ENCODE measurements at places on chromosomes 4 and X.
A peak's percentile ranks its signal among the peaks of the same experiment; 100 is the strongest.

DNA sequence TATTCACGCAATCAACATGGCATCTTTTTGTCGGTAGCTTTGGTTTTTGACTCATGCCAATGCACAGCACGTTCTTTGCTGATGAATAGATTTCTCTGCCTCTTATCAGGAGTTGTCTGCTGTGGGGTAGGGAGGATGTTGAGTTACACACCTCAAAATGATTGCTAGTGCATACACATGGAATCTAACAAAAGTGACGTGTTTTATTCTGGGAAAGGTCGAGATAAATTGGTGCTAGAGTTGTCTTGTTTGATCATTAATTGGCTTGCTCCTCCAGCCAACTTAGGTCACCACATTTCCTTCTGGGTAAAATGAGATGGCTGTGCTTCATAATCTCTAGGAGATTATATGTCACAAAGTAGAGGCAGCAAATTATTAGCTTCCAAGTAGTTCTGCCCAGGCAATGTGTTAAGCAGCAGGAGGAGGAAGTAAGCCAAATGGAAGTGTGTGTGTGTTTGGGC lies 3.9 kb downstream of the RAB9A start:
- no peak for DNase-seq

GRCh38 chrX:100747703-100748102 lies 15.8 kb upstream of the SYTL4 start:
- no peak for DNase-seq

- DNase-seq, result no peak
Observed at GRCh38 chrX:120486786-120487185, 17.7 kb upstream of the LAMP2 start.

- no peak for DNase-seq
Observed at GRCh38 chr4:80134936-80135701, 62.1 kb upstream of the ANTXR2 start.

DNA sequence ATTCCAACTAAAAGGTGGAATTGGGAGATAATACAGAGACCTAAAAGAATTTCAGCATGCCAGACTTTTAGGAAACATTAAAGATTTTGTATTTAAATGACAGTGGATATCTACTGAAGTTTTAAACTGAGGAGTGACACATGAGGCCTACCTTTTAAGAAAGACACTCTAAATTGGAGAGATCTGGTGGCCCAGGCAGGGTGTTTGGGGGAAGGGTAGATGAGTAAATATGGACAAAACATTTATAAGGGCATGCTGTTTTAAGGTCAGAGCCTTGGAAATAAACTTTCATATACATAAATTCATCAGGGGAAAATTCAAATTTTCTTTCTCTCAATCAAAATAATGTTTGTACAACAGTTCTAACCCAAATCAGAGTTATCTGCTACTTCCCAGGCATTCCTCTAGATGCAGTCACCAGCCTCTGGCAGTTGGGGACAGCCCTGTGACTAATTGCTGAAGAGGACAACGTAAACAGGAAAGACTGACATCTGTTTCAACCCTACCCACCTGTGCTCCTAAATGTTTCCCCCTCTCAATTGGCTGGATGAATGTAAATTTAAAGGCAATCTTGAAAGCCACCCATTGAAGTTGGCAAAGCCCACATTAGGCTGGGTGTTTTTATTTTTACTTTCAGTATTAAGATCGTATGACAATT lies 1646.9 kb upstream of the ADGRL3 start:
- DNase-seq, result peak; percentile 7

DNA sequence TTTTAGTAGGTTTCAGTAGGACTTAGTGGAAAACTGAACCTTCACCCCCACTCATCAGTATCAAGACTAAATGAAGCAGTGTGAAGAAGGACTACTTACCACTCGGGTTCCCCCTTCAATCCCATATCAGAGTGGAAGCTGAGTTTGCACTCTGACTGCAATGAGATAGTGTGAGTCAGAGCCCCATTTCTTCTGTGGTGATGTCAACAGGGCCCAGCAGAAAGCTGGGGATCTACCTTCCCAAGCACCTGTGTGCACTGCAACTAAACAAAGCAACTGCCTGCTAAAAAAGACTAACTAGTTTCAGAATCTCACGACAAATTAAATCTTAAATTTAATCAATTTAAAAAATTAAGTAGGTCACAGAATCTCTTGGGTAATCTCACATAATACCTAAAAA lies 1837.0 kb upstream of the PCDH7 start:
- no peak for DNase-seq

DNA sequence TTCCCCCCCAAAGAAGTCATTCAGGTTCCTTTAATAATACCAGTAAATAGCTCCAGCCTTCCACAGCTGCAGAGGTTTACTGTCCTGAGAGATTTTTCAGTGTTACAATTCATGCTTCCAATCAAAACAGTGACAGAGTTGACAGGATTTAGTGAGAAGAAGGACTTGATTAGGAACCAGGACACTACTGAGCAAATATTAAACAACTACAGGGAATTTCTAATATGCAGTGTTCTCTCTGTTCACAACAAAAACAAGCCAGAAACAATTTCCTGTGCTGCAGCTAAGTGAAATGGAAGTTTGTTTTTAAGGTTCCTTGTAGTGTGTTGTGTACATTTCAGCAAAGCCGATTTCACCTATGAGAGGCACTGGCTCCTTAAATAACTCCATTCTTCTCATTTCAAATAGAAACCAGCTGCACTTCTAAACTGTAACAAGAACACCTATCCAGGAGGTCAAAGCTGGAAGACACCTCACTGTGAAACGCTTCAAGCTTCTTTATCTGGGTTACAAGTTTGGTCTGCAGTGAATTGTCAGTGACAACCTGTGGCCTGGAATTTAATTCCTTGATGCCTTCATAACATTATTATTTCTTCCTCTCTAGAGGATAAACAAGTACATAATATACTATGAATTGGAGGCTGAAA lies 149.3 kb downstream of the RASL11B start:
- no peak for DNase-seq

GRCh38 chr4:19557161-19557560 lies 694.5 kb upstream of the SLIT2 start:
- DNase-seq, result no peak

GRCh38 chr4:76087007-76087769 lies 12.7 kb downstream of the ART3 start:
- peak; percentile 21 for DNase-seq

GRCh38 chrX:151974336-151975227 lies at the start of gene GABRE:
GABRE (minus strand) TSS chrX:151974676; CDS start chrX:151974625, 51 bp downstream.
- no peak for DNase-seq

DNA sequence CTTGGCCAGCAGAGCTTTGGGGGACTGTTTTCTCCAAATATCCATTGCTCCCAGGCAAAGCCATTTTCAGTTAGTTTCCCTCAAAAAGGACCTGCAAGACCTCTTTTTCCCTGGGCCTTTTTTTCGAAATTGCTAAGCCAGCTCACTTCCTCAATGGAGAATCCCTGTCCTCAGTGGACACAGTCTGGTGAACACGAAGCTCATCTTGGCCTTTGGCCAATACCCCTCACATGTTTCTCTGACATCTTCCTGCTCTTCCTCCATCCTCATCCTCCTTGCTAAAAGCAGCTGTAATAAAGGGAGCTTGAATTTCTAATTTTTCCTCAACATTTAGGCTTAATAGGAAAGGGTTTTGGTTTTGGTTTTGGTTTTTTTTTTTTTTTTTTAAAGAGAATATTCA lies 17.6 kb upstream of the PRPS1 start:
- no peak for DNase-seq

- DNase-seq, result no peak
Observed at GRCh38 chrX:11205796-11206195, 87.4 kb upstream of the AMELX start.

DNA sequence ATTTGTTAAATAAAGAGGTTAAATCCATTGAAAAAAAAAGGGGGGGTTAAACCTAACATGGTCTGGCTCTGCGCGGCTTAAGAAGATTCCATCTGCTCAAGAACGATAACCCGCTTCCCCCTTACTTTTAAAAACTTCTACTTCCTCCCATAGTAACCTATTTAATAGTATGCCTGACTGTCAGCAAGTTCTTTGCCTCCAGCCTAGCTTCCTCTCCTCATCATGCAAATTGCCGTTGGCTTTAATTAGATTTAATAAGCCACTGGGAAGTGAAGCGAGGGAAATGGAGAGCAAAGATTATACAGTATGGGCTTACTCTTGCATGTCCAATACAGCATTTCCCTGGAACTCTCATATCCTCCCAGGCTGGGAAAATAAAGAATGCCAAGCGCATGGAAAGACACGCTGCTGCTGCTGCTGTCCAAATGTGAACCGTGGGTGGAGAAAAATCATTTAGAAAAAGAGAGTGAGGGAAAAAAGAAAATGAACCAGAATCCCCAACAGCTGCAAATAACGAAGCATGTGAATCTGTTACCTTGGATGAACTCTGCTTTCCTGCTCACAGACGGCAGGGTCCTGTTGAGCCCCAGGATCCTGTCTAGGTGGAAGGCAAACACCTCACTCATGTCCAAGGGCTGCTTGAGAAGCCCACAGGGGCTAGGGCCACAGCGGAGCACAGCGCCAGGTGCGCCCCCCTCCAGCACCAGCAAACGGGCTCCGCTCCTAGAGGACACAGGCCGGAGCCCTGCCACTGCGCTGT lies 2.7 kb downstream of the GASK1B start:
- no peak for DNase-seq

DNA sequence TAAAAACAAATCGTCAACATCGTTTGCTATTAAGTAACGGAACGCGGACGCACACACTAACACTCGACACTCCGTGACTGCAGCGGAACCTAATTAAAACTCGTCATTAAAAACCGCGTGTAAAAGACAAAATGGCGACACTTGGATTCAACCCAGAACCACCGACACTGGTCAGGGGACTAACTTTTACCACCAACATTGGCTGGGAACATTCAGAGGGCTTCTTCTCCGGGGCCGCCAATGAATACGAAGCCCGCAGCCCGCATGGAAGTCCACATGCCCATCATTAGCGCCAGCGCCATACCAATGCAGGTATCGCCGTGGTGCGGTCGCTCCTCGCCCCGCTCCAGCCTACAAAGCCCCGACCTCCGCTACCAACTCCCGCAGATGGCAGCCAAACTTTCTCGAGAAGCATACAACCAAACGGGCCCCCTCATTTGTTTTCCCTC lies 498 bp downstream of the RBMX start:
- no peak for DNase-seq

DNA sequence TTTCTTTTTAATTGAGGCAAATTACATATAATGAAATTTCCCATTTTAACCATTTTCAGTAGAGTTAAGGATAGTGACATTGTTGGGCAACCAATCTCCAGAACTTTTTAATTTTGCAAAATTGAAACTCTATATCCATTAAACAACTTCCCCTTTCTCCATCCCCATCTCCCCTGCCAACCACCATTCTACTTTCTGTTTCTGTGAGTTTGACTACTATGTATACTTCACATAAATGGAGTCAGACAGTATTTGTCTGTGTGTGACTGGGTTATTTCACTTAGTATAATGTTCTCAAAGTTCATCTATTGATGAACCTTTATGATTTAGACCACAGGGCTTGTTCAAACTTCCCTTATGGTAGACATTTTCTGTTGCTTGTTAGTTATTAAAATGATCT lies 364.5 kb upstream of the MAD2L1 start:
- DNase-seq, result no peak

DNA sequence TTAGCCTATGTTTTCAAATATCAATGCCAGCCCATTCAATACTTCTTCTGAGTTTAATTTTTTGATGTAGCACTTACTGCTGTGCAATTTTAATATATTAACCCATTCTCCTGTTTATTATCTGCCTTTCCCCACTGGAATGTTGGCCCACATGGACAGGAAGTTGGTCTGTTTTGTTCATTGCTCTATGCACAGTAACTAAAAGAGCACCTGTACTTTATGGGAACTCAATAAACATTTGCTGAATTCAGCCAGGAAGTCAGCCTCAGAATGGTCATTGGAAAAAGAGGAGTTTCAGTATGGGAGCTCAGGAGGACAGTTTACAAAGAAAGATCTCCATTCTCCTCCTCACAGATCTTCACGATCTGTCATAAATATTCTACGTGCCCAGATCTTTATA lies 510.5 kb upstream of the AGA start:
- no peak for DNase-seq

- DNase-seq, result no peak
Observed at GRCh38 chr4:74206088-74206825, 48.3 kb downstream of the MTHFD2L start.

- DNase-seq, result no peak
Observed at GRCh38 chrX:107804427-107804826, 21.2 kb upstream of the MID2 start.

DNA sequence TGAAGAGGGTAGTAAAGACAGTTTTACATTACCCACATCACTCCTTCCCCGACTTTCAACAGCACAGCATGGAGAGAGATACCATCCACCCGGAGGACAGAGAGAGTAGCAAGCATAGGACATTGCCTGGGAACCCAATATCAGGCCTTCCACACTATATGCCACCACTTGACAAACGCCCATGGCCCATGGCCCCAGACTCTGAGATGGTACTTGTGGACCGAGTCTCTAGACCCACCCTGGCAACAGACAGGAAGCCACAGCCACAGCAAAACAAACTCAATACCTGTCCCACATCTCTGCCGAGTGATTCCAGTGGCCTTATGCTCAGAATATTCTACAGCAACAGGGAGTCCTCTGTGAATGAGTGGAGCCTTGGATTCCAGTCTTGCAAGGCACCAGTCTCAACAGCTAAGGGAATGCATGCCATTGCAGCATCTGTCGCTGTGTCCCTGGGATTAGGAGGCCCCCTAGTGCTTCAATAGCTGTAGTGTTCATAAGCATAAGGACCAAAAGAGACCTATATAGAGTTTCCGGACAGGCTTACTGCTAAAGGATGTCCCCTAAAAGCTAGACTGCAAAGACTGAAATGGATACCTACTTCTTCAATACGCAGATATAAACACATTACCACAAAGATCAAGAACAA lies 14.7 kb upstream of the CT55 start:
- no peak for DNase-seq

DNA sequence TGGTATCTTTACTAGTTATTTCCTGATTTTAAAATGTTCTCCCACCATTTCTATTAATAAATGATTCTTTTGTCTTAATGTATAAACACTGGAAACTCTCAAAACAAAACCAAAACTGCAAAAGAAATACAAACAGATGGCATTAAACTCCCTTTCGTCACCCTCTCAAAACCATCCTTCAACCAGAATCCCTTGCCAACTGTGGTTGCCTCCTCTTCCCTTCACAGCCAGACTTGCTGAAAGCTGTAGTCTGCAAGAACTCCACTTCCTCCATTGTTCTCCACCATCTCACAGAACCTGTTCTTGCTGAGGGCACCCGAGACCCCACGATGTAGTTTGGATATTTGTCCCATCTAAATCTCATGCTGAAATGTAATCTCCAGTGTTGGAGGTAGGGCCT lies 96.5 kb downstream of the WWC2 start:
- no peak for DNase-seq

- no peak for DNase-seq
Observed at GRCh38 chrX:14094191-14094590, 64.5 kb upstream of the GEMIN8 start.

- peak; percentile 77 for DNase-seq
Observed at GRCh38 chr4:47577779-47578553, 92.9 kb downstream of the ATP10D start.

- no peak for DNase-seq
Observed at GRCh38 chr4:88522702-88523324, 763 bp downstream of the PYURF start.

DNA sequence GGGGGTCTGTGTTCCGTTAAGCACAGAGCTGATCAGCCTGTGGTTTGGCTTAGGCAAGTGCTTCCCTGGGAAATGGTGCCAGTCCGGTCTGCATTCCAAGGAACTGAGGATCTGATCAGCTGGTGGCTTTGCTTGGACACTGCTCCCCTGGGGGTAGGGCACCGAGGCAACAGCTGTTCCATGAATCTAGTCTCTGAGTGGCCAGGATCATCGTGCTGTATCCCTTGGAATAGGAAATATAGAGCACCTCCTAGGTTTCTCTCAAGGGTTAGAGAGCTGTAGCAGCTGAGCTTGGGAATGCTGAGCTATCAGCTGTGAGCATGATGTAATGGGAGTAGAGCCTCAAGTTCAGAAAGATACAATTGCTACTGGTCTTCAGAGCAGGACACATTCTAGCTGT lies 863.9 kb downstream of the RAPGEF2 start:
- DNase-seq, result no peak
